ENCODE measurements at places on chromosomes 11 and 22.
A peak's percentile ranks its signal among the peaks of the same experiment; 100 is the strongest.

- no peak for DNase-seq
Observed at GRCh38 chr11:120909676-120910416, 114.1 kb upstream of the TBCEL start.

GRCh38 chr22:29470159-29470855, 9.7 kb upstream of the NEFH start:
- DNase-seq, result no peak

- no peak for DNase-seq
Observed at GRCh38 chr11:94271885-94272372, 32.5 kb upstream of the IZUMO1R start.

- DNase-seq, result no peak
Observed at GRCh38 chr22:40753114-40753513, 66.0 kb downstream of the SLC25A17 start.

GRCh38 chr11:121446752-121447156, 5.4 kb upstream of the SORL1 start:
- no peak for DNase-seq

DNA sequence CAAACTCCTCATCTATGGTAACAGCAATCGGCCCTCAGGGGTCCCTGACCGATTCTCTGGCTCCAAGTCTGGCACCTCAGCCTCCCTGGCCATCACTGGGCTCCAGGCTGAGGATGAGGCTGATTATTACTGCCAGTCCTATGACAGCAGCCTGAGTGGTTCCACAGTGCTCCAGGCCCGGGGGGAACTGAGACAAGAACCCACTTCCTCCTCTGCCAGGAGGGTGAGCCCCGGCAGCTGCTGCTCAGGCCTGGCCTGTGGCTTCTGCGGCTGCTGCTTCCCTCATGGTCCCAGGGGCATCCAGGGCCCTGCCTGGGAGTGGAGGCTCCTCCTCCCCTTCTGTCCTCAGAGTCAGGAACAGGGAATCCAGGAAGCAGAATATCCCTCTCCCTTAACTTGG, 98.4 kb downstream of the ZNF280B start:
- no peak for DNase-seq

DNA sequence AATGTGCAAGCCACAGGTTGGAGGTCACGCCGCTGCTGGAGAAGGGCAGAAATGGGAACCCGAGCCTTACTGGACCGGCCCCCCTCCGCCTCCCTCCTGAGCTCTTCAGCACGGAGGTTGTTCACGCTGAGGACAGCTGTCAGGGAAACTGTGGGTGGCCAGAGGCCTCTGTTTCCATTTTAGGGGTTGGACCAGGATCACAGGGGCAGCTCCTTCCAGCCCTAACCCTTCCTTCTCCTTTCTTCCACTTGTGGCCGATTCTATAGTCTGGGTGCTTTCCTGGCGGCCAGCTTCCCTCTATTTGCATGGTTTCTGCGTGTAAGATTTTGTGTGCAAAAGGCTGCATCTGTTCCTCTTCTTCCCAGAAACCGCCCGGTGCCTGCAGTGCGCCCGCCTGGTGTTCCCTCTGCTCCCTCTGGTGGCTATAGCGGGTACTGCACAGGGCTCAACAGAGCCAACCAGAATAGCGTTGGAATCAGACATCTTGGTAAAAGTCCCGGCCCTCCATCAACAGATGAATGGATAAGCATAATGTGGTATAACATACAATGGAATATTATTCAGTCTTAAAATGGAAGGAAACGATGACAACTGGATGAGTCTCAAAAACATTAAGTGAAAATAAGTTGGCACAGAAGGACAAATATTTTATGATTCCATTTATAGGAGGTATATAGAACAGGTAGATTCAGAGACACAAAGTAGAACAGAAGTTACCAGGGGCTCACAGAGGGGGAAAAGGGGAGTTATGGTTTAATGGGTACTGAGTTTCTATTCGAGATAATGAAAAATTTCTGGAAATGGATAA, 8.4 kb upstream of the SLC22A8 start:
- DNase-seq, result peak; percentile 50

- no peak for DNase-seq
Observed at GRCh38 chr22:29327089-29327764, 11.7 kb upstream of the RASL10A start.

- no peak for DNase-seq
Observed at GRCh38 chr22:39598017-39598965, 27.7 kb downstream of the CACNA1I start.

GRCh38 chr11:101466352-101466751, 117.5 kb downstream of the TRPC6 start:
- DNase-seq, result no peak

DNA sequence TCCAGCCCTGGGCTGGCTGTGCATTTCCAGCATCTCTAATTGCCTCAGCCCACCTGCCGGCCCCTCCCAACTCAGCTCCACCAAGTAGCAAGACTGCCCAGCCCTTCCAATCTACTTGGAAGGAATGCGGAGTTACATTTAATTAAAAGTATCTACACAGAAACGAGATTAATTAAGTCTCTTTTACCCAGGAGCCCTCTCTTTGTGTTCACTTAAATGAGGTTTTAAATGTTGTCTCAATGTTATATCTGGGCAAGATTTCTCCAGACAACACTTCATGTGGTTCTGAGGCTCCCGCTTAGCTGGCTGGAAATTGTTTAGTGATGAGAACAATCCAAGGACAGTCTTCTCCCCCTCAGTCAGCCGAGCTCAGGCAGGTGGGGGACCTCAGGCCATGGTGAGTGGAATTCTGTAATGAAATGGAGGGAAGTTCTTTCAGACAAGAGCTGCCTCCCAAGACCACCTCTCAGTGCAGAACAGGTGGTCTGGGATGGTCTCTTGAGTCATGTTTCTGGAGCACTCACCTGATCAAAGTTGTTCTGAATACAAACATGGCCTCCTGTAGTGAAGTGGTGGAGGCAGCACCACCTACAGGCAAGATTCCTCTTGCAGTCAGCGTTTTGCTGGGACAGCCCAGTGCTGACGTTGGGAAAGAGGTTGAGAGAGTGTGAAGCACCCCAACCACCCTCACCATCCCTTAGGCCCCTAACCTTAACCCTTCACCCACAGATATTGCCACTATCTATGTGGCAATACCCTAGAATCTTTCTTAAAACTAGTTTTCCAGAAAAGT, 371.6 kb downstream of the CADM1 start:
- no peak for DNase-seq

- DNase-seq, result no peak
Observed at GRCh38 chr22:46162285-46162684, 12.0 kb downstream of the PPARA start.

- DNase-seq, result no peak
Observed at GRCh38 chr11:71148716-71149115, 103.7 kb downstream of the SHANK2 start.

DNA sequence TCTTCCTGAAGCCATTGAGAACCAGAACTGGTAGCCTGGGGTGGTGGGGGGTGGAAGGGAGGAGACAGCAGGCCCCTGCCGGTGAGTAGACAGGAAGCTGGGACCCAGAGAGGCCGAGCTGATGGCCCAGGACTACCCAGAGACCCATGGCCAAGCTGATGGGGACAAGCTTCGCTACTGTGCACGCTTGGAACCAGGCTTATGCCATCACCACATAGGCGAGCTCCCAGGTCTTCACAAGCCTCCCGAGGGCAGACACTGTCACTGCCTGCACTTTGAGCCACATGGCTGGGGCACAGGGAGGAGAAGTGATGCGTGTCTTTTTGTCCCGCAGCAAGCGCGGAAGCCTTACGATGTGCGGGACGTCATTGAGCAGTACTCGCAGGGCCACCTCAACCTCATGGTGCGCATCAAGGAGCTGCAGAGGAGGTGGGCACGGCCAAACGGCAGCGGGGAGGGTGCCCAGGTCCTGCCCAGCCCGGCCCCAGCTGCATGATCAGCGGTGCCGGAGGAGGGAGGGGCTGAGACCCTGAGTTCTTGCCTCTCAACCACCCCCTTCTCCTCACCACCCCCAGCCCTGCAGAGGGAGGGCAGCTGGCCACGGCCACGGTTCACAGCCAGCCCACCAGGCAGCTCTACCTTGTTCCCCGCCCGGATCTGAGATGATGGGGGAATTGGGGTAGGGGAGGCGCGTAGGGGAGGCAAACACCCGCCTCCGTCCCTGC, 76.0 kb upstream of the KCNQ1OT1 start:
- no peak for DNase-seq
